ENCODE measurements at places on chromosomes 6 and 20.

- no peak for DNase-seq
Observed at GRCh38 chr6:90368601-90369000, 72.0 kb upstream of the BACH2 start.

GRCh38 chr6:14910692-14911547, 334.9 kb upstream of the JARID2 start:
- peak; percentile 45 for DNase-seq

- DNase-seq = no peak
Observed at GRCh38 chr6:12001706-12002435, 10.2 kb upstream of the HIVEP1 start.

DNA sequence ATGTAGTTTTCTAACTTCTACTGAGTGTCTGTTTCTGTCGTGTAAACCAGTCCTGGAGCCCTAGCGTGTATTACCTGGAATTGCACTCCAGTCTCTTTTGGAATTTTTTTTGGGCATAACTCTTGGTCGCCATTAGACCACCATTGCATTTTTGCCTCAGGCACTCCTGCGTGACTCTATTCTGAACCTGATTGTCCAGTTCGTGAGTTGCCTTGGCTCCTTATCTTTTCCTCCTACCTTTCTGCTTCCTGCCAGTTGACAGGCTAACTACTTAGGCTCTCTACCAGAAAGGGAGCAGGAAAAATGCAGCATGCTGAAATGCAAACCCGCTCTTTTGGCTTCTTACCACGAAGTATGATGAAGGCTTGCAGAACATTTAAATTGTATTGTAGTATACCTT, 490.9 kb upstream of the SOX4 start:
- no peak for DNase-seq

DNA sequence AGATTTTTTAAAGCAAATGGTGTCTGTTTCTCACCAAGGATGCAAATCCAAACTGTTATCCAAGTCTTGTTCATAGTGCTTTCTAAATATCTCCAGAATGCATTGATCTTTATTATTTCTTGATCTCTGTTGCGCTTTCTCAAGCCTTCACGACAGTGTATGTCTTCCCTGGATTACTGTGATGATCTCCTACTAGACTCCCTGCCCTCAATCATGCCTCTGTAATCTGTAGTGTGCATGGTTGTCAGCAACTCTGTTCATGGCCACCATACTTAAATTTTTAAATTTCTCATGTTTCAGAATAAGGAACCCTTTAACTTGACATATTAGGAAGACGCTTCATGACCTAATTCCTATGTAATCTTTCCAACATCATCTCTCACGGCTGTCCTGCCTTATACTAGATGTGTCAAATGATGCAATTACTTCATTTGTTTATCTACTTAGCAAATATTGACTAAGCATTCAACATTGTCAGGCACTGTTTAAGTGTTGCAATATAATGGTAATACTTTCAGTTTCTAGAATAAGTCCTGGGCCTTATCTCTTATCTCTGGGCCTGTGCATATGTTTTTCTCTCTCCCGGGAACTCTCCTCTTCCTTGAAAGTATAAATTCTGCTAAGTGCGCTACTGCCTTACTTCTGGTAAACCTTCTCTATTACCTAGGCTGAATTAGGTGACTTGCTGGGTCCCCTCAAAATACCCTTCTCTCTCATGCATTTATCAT, 25.6 kb upstream of the AHI1 start:
- no peak for DNase-seq

- DNase-seq = peak; percentile 8
Observed at GRCh38 chr20:10476319-10476724, 41.2 kb downstream of the SLX4IP start.

GRCh38 chr20:53208110-53208832, 236.1 kb downstream of the TSHZ2 start:
- peak; percentile 48 for DNase-seq

- DNase-seq = no peak
Observed at GRCh38 chr6:162907876-162908481, 180.2 kb downstream of the PACRG start.

DNA sequence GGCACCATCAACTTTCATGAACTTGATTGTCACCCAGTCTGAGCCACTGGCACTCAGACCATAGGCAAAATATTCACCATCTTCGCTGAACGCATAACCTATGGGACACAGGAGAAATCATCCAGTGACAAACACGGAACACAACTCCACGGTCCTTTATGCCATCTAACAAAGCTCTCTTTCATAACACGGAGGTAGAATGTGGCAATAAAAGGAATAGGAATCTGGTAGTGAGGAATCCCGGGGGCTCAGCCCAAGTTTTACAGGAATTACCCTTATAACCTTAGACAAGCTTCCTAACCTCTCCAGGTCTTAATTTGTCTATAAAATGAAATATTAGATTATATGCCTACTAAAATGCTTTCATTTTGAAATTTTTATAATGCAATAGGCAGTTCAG, 29.4 kb downstream of the PREP start:
- no peak for DNase-seq

- DNase-seq = no peak
Observed at GRCh38 chr20:18224968-18225568, 63.3 kb upstream of the ZNF133 start.

DNA sequence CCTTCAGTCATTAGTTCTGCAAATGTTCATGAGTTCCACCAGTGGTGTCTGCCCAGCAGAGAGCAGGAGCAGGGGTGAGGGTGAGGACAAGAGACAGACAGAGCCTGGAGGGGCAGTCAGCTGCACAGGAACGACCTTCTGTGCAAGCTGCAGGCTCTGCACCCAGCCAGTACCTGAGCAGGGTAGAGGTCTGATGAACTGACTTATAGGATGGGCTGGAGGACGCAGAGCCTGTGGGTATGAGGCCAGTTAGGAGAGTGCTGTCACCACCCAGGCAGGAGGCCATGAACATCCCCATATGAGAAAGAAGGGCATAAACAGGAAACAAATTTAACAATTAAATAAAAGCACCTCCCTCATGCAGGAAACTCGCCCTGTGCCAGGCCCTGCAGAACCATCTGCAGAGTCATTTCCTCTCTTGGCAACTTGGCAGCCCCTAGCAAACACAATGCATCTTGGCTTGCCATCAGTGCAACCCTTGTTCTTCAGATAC, 17.9 kb downstream of the C6orf15 start:
- DNase-seq = peak; percentile 75

- no peak for DNase-seq
Observed at GRCh38 chr6:51302431-51302830, 483.8 kb downstream of the TFAP2B start.

- no peak for DNase-seq
Observed at GRCh38 chr6:22322103-22323030, 25.5 kb upstream of the PRL start.

DNA sequence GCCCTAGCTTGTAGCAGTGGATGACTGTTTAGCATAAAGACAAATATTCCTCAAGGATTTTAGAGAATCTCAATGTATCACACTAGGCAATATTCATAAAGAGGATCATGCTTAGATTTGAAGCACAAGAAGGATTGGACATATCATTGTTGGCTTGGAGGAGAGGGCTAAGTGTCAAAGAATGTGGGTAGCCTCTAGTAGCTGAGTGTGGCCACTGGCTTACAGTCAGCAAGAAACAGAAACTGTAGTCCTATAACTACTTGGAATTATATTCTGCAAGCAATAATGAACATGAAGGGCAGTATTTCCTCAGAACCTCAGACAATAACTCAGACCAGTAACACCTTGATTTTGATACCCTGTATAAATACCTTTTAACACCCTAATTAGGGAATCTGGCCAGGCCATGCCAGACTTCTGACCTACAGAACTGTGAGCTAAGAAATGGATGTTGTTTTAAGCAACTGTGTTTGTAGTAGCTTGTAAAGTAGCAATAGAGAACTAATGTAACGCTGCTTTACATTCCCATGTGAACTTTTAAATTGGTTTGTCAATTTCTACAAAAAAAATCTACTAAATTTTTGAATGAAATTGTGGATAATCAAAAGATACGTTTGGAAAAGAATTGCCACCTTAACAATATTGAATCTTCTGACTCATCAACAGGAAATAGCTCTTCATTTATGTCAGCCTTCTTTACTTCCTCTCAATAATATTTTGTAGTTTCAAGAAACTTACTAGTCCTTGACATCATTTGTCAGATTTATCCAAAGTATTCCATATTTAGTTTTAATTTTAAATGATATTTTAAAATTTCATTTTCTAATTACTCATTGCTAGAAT, 65.2 kb upstream of the RSPO3 start:
- no peak for DNase-seq

Data from activated naive CD4-positive, alpha-beta T cell treated with anti-CD3 and anti-CD28 coated beads for 36 hours (primary cell).